ENCODE measurements at places on chromosomes 7 and 10. TPM values are rescaled to one million over a fixed set of nuclear protein-coding genes. Genes with fewer than 3 reads are reported as not detected.

Gene ARHGAP22
- total RNA-seq: 2.2 TPM

Gene SH2B2
- total RNA-seq: 11.9 TPM

Gene SH2D4B
- total RNA-seq: 1.4 TPM

Gene GPRIN2
- 19.3 TPM for total RNA-seq

Gene CRPPA
- total RNA-seq: 9.5 TPM

Gene WDR86
- total RNA-seq: 50.2 TPM

Gene LRRC17
- total RNA-seq: 27.0 TPM

Gene CCDC7
- 146 TPM for total RNA-seq

Gene PON1
- total RNA-seq: not detected

Gene CXCL12
- 19.0 TPM for total RNA-seq

Gene TFPI2
- total RNA-seq: 0.31 TPM

Gene CCDC126
- total RNA-seq: 67.1 TPM

Gene MSRB2
- total RNA-seq: 16.8 TPM

Gene RBM17
- total RNA-seq: 38.2 TPM

Gene NUTM2B
- 2.3 TPM for total RNA-seq

Measured in occipital lobe (tissue), 3 donors.